Activated T-helper 1 cell treated with anti-CD3 and anti-CD28 coated beads, Interleukin-2, amount 50 U/mL, for 16 hours (primary cell): ENCODE measurements at places on chromosomes 7 and 10.
A peak's percentile ranks its signal among the peaks of the same experiment; 100 is the strongest.

- no peak for DNase-seq
Measured at GRCh38 chr10:83127942-83128575, 1011.2 kb upstream of the GHITM start.

DNA sequence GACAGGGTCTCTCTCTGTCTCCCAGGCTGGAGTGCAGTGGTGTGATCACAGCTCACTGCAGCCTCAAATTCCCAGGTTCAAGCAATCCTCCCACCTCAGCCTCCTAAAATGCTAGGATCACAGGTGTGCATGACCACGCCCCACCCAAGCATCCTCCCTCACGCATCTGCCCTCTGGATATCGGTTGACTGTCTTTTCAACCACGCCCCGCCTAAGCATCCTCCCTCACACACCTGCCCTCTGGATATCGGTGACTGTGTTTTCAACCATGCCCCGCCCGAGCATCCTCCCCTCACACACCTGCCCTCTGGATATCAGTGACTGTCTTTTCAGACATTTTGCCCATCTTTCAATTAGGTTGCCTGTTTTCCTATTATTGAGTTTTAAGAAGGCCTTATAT, 140.5 kb downstream of the MAD1L1 start:
- DNase-seq: no peak

GRCh38 chr7:80481196-80481884, 30.5 kb downstream of the GNAT3 start:
- no peak for DNase-seq

DNA sequence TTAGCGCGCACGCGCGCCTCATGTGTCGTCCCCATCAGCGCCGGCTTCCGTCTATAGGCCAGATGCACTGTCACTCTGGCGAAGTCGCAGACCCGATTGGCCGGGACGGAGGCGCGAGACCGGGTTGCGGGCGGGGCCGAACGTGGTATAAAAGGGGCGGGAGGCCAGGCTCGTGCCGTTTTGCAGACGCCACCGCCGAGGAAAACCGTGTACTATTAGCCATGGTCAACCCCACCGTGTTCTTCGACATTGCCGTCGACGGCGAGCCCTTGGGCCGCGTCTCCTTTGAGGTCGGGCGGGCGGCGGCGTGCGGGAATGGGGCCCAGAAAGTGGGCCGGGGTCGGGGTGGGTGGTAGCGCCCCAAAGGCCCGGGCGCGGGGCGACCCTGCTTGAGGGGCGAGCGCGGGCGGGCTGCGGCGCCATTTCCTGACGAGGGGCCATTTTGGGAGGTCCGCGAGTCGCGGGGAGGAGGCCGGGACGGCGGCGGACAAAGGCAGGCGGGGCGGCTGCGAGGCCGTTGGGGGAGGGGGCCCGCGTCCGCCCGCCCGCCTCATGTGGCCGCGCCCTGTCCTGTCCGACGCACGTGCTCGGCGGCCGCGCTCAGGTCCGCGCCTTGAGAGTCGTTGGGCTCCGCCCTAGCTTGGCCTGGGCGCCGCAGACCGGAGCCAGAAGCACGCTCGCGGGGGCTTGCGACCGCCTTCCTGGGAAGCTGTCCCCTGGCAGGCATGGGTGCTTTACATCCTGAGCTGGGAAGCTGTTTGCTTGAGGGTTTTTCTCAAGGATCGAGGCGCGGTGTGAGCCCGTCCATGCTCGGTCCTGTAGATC, at the start of gene PPIA:
TSS of gene PPIA (plus strand) at position 178 of the 825 bp plus-strand sequence. CDS start at position 222, 44 bp downstream.
- DNase-seq: peak; percentile 98

- DNase-seq: no peak
Measured at GRCh38 chr10:83253011-83253671, 886.2 kb upstream of the GHITM start.

- DNase-seq: no peak
Measured at GRCh38 chr10:90592638-90593302, 265.1 kb downstream of the HTR7 start.

- no peak for DNase-seq
Measured at GRCh38 chr10:32982911-32983909, 25.2 kb upstream of the ITGB1 start.

- no peak for DNase-seq
Measured at GRCh38 chr7:67618556-67619162, 622.0 kb downstream of the TYW1 start.

- no peak for DNase-seq
Measured at GRCh38 chr10:5043716-5044115, 40.1 kb upstream of the AKR1C2 start.

- DNase-seq: no peak
Measured at GRCh38 chr7:146262527-146262926, 145.9 kb downstream of the CNTNAP2 start.

DNA sequence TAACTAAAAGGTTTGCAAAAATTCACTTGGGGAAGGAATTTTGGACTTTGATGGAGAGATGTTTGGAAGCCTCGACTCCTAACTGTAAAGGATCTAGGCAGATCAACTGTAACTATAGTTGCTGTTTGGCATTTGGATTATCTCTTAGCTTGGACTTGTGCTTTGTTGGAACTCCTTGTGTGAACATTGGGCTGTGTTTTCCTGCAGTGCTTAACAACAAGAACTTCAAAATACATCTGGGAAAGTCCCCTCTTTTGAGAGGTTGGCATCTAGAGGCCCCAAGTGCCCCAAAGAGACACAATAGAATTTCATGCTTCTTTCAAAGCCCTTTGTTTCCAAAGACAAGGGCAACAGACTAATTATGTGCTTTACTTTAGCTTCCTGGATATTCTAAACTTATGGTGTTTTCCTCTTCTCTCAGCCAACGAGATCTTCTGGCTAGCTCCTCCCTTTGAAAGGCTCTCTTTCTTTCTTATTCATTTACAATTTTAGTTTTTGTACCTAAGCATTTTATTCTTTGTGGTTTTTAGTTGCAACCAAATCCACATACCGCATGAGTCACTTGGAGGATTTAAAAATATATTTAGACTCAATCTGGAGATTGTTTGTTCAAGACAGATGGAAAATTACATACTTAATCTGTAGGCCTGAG, 11.6 kb downstream of the ABCA13 start:
- DNase-seq: no peak

- DNase-seq: no peak
Measured at GRCh38 chr7:95586951-95587301, 9.4 kb downstream of the PDK4 start.

GRCh38 chr7:98988641-98989040, 110.3 kb downstream of the TRRAP start:
- no peak for DNase-seq

- DNase-seq: no peak
Measured at GRCh38 chr7:94656925-94657731, 1.2 kb upstream of the SGCE start.

DNA sequence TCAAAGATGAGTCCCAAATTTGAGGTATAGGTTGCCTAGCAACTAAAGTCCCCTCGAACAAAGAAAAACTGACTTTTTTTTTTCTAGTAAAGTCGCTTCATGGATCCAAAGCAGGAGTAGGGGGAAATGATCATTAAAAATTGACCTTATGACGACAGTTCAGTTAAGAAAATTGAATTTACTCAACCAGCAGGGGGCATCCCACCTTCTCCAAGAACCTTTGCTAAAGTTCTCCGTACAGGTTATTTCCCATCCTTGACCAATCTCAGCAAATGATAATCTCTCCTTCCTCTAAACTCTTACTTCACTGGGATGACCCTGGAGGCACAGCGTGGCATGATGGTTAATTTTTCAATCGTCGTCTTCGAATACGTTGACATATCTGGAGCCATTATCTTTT, 228.3 kb downstream of the CALN1 start:
- DNase-seq: no peak

DNA sequence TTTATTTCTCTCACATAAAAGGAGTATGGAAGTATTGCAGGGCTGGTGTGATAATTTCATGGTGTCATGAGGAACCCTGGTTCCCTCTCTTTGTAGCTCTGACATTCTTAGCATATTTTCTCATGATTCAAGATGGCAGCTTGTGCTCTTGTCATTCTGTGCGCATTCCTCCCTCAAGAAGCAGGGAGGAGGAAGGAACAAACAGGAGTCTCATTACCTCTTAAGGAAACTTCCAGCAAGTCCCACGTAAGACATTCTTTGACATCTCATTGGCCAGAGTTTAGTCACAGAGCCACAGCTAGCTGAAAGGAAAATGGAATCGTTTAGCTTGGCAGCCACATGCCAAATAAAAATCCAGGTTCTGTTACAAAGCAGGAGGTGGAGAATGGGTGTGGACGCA, 546.8 kb downstream of the LRMDA start:
- no peak for DNase-seq

DNA sequence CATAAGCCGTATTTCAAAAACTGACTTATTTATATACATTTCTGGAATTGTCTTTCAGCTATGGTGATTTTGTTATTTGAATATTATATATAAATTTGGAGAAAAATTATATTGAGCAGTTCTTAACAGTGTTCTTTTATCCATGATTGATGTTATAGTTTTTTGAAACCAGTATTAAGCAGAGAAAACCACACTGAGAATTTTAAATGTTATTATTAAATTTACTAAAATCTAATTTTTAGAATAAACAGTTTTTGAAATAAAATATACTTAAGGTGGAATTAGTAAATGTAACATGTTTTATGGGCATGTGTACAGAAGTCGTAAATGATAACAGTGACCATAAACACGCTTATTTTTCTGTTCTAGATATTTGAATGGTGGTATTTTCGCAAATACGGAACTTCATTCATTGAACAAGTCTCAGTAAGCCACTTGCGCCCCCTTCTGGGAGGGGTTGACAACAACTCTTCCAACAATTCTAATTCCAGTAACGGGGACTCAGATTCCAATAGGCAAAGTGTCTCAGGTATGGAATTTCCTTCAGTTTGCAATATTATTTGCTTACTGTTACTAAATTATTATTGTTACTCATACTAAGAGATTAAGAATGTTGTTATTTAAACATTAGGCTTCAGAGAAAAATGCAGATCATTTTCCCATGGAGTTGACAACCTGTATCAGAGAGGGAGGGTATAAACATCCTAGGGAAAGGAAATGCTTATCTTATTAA, 166.1 kb downstream of the ST7 start:
- peak; percentile 49 for DNase-seq

- DNase-seq: no peak
Measured at GRCh38 chr10:16117305-16117695, 257.0 kb upstream of the MINDY3 start.

GRCh38 chr10:70551466-70551865, 51.1 kb downstream of the PRF1 start:
- DNase-seq: no peak

DNA sequence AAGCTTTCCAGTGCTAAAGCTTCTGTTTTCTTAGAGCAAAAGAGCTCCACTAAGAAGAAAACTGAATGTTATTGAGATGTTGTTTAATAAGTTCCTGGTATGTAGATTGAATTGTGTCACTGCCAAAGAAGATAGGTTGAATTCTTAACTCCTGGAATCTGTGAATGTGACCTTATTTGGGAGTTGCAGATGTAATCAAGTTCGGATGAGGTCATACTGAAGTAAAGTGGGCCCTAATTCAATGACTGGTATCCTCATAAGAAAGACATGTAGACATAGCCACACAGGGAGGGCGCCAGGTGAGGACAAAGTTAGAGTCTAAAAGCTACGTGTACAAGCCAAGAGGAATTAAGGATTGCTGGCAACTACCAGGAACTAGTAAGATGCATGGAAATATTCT, 732.1 kb upstream of the C7orf33 start:
- no peak for DNase-seq

DNA sequence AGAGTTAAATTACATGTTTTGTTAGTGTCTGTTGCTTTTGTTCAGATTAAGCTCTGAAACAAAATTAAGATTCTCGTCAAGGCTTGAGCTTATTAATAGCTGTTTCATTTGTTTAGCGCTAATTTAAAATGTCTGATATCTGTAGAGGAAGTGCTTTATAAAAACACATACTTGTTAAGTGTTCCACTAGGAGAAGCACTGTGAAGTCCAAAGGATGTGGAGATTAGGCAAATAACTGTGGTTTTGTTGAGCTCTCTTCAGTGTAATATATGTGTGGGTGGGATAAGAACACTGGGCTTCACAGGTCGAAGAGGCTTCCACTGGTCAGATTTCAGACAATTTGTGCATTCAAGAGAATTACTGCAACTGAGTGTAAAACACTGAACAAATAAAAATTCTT, 242.0 kb downstream of the AUTS2 start:
- DNase-seq: no peak

GRCh38 chr7:140165422-140165821, 11.4 kb downstream of the KDM7A start:
- no peak for DNase-seq

GRCh38 chr7:82395147-82395546, 48.4 kb downstream of the CACNA2D1 start:
- no peak for DNase-seq

- no peak for DNase-seq
Measured at GRCh38 chr7:1459920-1460820, 900 bp upstream of the MICALL2 start.

DNA sequence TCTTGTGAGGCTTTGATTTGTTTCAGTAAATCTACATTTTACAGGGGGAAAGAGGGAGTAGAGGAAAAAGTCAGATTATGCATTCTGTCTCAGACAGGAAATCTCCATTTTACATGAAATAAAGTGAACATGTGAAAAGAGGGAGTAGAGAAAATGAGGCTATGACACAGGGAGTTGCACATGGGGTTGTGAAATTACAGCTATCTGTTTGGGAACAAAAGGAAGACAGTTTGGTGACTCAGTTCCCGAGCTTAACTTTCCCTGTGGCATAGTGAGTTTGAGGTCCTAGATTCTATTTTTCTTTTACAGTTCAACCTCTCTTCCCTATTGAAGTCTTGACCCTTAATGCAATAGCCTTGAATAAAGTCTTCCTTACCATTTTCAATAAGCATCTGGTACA, 63.2 kb upstream of the AGR3 start:
- no peak for DNase-seq

DNA sequence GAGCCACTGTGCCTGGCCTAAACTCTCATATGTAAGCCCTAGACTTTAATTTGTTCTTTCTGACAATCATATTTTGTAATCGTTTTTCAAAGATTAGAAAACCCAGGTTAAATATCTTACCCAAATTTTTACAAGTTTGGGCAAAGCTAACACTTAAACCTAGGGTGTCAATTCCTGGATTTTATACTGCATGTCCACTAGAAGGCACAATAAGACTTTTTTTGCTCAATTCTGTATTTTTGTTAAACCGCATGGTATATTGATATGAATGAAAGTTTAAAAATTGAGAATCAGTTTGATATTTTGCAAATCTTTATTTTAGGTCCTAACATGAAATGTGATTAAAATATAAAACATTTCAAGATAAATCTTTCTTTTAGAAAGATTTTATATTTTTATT, 29.3 kb downstream of the DYNC2I1 start:
- DNase-seq: no peak

DNA sequence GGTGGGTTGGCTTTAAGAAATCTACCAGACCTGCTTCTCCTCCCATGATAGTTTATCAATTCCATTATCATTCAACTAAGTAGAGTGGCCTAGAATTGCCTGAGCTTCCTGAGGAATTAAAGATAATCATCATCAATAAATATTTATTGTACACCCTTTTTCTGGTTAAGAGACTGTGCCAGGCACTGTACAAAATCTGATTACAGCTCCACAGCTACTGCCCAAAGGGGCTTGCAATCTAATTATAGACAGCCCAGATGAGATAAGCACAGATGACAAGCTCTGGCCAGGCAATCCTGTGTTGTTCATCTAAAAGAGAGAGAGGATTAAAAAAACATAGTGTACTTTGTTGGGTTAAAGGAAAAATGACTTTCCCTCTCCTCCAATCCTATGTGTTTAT, 586.4 kb downstream of the GATA3 start:
- DNase-seq: no peak
